ENCODE measurements at places on chromosomes 4 and X.

- no peak for DNase-seq
Measured at GRCh38 chrX:53356186-53356585, 66.3 kb downstream of the SMC1A start.

DNA sequence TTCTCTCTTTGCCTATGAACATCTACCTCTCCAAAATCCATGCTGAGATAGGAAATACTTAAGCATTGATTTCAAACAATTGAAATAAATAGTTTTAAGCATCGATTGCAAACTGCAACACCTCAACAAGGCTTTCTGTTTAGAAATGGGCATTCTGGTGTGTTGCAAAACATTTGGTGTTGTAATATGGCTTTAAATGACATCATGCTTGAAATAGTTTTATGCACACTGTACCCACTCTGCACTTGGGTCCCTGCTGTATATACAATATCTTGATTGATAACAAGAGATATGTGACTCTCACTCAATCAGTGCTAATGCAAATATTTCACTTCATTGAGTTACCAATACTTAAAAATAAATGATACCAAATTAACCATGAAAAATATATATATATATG is 964.9 kb upstream of the GRIA3 start:
- no peak for DNase-seq

DNA sequence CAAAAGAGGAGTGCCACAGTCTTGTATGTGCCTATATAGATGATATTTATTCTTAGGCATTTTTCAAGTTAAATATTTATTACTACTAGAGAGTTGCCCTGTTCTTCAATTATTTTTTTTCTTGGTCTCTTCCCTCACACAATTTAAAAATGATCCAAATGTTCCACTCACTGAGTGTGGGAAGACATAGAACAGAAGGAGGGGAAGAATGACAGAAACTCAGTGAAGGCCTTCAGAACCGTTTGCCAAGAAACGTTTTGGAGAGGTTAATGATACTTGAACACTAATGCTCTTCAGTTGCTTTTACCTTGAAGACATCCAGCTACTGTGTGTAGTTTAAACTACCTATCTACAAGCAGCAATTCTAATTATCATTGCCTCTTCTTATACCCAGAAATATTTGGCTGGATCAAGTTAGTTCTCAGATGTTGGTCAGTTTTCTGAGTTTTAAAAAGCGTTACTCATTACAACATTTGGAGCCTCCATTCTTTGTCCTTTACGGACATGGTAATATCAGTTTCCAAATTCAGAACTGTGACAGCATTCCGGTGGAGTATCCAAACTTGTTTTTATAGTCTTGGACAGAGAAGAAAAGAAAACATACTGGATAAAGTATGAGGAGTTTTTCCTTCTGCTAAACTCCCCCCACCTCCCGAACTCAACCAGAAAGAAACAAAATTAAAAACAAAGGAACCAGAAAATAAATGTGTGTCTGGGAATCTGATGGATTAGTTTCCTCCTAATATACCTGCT is 389.7 kb downstream of the SPRY1 start:
- DNase-seq = no peak

DNA sequence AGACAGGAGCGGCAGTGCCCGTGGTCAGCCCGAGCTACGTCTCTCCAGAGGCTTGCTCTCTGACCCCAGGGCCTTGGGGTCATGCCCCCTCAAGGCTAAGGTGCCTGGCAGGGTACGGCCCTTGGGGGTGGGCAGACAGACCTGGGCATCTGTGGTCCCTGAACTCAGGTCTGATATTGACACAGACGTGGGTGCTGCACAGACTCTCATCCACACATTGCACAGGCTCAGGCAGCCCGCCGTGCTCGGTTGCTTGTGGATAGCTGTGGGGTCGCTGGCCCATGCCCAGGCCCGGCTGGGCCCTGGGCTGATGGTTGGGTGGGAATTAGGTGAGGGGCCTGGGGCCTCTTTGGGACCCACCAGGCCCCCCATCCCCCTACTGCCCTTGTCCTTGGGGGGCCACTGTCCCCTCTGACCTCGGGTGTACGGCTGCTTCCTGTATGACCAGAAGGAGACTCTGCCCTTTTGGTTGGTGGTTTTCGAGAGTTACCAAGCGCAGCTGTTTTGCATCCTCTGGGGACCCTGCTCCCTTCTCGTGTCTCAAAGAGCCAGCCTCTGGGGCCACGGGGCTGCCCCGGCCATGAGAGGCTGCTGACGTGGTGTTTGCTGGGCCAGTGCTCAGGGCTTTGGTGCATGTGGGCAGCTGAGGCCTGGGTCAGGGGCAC is 10.1 kb downstream of the FGFRL1 start:
- DNase-seq = no peak

- peak; percentile 11 for DNase-seq
Measured at GRCh38 chrX:30831082-30831481, 58.0 kb downstream of the TAB3 start.

DNA sequence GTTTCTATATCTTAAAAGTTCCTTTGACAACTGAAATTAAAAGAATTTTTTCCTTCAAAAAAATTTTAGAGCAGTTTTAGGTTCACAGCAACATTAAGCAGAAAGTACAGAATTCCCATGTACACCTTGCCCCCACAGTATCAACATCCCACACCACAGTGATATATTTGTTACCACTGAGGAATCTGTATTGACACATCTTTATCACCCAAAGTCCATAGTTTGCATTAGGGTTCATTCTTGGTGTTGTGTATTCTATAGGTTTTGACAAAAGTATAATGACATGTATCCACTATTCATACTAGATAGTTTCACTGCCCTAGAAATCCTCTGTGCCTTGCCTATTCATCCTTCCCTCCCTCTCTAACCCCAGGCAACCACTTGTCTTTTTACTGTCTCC is 43.7 kb downstream of the FNIP2 start:
- DNase-seq = no peak

DNA sequence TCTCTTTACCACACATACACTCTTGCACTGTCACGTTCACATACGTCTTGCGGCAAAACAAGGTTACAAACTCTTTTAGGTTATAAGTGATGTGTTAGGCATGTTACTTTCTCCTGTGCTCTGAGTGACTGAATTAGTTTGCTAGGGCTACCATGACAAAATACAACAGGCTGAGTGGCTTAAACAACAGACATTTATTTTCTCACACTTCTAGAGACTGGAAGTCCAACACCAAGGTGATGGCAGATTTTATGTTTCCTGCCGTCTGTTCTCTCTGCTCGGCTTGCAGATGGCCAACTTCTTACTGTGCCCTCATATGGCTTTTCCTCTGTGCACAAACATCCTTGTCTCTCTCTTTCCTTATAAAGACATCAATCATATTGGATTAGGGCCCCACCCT is 1224.3 kb upstream of the TENM3 start:
- DNase-seq = no peak

GRCh38 chrX:107713543-107714205 is 61.9 kb downstream of the TSC22D3 start:
- DNase-seq = peak; percentile 55

GRCh38 chrX:118286066-118286762 is 59.7 kb upstream of the WDR44 start:
- DNase-seq = no peak

DNA sequence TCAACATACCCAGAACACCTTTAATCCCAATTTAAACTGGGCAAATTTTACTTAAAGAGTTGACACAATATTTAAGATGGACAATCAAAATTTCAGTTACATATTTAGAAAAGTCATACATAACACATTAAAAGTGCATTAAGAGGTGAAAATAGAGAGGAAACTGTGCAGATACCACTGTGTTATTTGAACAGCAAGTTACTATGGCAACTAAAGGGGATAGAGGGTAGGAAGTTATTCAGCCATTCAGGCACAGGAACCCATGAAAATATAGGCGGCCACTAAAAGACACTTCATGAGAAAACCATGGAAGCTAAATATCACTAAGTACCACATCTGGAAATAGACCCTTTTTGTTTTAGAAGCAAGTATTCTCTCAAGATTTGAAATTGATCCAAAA is 75.1 kb downstream of the PDGFC start:
- DNase-seq = no peak

DNA sequence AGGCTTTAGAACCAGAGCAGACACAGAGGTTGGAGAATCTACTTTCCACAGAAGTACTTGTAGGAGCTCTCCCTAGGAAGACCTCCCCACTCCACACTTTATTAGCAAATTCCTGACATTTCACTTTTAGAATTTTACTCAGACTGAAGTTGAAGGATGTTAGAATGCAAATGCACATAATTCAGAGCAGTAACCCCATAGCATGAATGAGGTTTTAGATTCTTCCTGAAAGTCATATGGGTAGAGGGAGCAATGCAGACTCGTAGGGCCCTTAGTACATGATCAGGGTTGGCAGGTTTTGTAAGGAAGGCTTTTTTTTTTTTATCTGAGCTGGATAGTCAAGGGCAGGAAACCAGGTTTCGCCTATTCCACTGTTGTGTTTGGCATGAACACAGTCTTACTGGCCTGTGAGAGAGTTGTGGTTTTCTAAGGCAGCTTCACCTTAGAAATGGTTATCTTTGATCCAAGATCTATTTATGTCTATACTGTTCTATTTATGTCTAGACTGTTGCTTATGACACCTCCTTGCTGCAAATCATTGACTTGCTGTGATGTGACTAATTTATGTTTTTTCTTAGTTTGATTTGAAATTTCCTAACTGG is 48.9 kb downstream of the SPATA18 start:
- DNase-seq = no peak

GRCh38 chrX:11787564-11787963 is 29.5 kb downstream of the MSL3 start:
- peak; percentile 53 for DNase-seq

- DNase-seq = no peak
Measured at GRCh38 chr4:180993244-180993836, 1249.9 kb upstream of the TENM3 start.

DNA sequence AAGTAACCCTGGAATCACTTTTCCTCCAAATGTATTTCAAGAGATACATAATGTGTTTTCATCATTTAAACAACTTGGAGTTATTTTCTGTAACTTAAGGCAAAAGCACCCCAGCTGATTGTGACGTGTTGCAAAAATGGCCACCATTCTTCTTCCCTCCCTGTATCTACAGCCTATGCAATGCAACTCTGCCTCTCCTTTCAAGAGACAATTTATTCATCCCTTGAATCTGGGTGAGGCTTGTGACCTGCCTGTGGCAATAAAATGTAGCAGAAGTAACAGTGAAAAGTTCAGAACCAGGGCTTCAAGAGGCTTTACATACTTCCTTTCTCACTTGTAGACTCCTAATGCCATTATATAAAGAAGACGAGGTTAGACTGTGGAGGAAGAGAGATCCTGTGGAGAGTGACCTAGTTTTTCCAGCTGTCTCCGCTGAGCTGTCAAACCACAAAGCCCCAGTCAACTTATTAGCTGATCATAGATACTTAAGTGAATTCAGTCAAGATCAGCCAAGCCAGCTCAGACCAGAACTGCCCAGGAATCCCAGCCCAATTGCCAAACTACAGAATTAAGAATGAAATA is 81.0 kb upstream of the KLF3 start:
- DNase-seq = peak; percentile 34

DNA sequence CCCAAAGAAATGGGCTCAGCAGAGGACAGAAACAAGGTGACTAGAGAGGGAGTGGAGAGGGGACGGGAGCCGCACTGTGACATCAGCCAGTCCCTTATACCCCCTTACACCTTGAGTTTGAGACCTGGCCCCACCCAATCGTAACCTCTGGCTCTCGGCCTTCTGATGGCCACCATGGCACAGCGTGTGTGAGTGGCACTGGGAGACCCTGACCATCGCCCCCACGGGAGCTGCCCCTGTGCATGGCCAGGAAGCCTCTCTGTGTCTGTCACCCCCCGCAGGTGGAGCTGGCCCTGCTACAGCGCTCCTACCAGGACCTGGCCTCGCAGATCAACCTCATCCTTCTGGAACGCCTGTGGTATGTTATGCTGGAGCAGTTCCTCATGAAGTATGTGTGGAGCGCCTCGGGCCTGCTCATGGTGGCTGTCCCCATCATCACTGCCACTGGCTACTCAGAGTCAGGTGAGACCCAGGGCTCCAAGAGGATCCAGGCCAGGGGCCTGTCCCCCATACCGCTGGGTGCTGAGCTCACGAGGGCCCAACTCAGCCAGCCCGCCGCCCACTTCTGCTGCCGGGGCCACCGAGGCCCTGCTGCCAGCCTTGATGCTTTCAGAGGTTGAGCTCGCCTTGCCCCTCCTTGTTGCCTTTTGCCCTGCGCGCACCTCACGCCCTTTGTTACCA is 4.4 kb downstream of the ABCD1 start:
- DNase-seq = no peak

- DNase-seq = no peak
Measured at GRCh38 chr4:3520276-3520675, 11.9 kb downstream of the LRPAP1 start.

DNA sequence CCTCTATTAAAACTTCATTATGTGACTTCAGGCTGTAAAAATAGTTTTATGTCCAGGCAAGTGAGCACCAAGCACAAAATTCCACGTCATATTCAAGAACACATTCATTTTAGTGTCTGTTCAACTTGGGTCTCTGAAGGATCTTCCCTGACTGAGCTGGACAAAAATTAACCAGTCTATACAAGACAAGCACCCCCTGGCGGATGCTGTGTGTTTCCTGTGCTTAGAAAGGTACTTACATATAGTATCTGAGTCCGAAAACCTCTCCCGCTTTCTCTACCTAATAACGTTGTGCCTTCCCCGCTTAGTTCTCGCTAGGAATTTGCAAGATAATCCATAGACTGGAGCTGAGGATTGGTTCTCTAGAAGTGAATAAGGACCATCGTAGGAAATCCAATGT is 2214.5 kb upstream of the TENM3 start:
- no peak for DNase-seq

DNA sequence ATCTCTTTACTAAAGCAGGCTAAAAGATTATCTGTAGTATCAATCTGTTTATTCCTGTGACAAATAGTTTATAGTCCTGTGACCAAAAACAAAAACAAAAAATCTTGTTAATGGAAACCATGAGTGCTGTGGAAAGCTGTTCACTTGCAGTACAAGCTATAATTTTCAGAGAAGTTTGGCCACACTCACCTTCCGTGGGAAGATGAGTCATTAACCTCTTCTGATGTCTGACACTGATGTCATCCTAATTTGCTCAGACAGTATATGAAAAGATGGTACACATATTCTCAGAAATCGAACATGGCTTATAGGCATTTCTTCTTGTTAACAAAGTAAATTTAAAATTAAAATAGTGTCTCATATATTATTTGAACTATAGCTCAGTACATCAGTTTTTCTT is 19.9 kb upstream of the ENPP6 start:
- peak; percentile 28 for DNase-seq

- no peak for DNase-seq
Measured at GRCh38 chrX:24214568-24214967, 65.0 kb downstream of the ZFX start.

Data from central memory CD4-positive, alpha-beta T cell (primary cell).